Right renal pelvis (tissue), 4 donors: ENCODE measurements at places on chromosomes 6 and 20.

DNA sequence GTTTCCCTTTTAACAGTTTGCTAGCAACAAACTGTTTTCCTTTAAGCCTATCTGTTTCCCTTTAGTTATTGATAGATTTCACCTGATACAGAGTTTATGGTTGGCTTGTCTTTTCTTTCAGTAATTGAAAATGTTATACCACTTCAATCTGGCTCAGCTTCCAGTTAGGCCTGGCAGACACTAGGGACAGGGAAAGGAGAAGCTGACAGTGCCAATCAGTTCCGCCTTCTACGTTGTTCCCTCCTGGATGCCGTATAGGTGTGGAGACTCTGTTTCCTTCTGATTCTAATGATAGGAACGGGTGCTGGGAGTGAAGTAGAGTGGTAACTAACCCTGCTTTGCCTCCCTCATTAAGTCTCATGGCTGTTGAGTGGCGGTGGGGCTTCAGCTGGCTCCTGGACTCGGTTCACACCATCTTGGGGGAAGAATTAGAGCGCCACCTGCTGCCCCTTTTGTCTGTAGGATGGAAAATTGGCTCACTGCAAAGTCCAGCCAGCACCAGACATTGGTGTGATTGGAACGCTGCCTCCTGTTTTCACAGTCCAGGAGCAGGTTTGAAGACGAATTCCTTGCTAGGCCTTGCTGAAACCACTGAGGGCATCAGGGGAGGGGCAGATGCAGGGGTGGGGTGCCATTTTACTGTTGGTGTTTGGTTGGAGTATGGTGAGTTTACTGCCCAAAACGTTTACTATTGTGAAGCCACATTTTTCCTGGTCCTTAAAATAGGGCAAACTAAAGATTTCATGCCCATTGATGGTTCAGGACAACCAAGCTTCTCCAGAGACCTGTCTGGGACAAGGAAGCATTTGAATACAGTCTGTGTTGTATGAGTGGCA is 1729.5 kb downstream of the GRIK2 start:
- peak; percentile 74 for DNase-seq

DNA sequence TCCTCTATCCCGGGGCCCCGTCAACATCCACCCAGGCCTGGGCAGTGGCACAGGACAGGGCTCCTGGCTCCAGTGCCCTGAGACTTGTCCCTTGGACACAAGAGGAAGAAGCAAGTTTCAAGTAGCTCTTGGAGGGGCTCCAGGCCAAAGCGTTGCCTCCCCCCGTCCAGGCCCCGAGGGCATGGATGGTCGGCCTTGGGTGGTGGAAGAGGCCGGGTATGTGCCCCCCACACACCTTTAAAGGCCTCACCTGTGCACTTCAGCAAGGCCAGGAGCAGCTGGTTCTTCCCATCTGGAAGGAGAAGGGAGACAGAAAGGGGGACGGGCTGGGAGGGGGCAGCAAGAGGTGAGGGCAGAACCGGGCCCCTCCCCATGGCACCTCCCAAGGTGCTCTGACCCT is 190.3 kb downstream of the PREX1 start:
- no peak for DNase-seq

DNA sequence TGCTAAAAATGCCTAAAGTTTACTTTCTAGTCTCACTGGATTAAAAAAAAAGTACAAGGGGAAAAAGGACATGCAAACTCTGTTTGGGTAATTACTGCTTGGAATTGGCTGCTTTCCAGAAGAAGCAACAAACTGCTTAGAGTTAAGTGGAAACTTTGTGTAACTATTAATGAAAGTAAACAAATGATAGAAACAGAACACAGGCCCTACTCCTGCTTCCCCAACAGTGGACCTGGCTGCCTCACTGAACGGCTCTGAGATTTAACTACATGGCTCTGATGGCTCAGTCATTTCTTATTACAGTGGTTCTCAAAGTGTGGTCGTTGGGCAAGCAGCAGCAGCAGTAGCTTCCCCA is 108.5 kb downstream of the MAN1A1 start:
- DNase-seq: peak; percentile 52

DNA sequence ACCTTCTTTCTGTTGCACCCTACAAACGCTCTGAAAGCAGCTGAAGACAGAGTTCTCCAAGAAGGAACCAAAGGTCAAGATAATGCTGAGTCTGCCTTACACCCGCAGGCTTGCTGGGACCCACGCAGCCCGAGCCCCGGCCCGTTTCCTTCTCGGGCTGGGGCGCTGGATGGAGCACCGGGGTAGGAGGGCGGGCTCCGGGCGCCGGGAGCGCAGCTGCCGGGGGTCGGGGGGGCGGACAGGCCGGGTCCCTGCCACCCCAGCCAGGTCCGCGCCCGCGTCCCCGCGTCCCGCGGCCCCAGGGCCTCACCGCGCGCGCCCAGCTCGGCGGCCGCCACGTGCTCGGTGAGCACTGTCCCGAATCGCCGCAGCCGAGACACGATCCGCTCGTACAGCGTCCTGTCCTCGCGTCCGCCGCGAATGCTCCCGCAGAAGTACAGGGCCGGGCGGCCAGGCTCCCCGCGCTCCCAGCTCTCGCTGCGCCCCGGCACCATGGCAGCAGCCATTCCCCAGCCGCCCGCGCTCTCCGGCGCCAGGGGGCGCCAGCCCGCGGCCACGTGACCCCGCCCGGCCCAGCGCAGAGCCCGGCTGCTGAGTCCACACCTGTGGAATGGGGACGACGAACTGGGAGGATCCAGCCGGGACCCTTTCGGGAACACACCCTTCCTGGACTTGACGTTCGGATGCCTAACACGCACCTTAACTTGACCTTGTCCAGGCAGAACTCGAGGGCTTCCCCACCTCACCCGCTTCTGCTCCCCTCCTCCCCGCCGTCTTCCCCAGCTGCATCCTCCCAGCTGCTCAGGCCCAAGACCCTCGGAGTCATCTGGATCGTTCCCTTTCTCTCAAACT is at the start of gene DNPH1:
DNPH1 (minus strand) TSS at position 531 of the 852 bp plus-strand sequence; CDS start at position 506, 25 bp downstream.
- peak; percentile 60 for DNase-seq

- DNase-seq: peak; percentile 51
Measured at GRCh38 chr6:111950661-111951496, 77.6 kb upstream of the FYN start.

GRCh38 chr6:136726837-136727557 is 65.3 kb downstream of the MAP3K5 start:
- DNase-seq: no peak

- no peak for DNase-seq
Measured at GRCh38 chr6:166173281-166173951, 5.8 kb upstream of the TBXT start.

DNA sequence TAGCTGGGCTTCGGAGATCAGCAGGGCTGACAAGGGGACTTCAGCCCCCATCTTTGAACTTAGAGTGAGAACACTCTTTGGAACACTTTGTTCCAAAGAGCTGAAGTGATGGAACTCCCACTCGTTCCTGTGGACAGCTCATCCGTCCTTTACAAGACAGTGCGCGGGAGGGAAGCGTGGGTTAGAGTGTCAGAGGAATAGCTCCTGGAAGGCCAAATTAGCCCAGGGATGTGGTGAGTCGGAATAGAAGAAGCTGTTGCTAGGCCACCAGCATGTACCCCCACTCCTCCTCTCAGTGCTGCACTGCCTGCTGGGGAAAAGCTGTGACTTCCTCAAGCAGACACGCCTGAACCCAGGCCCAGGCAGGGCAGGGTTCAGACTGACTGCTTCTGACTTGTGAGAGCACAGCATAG is 1.7 kb downstream of the SDCBP2 start:
- DNase-seq: no peak

GRCh38 chr20:52619671-52620070 is 352.5 kb upstream of the TSHZ2 start:
- DNase-seq: no peak

GRCh38 chr6:39961178-39961577 is 26.9 kb upstream of the MOCS1 start:
- DNase-seq: no peak

DNA sequence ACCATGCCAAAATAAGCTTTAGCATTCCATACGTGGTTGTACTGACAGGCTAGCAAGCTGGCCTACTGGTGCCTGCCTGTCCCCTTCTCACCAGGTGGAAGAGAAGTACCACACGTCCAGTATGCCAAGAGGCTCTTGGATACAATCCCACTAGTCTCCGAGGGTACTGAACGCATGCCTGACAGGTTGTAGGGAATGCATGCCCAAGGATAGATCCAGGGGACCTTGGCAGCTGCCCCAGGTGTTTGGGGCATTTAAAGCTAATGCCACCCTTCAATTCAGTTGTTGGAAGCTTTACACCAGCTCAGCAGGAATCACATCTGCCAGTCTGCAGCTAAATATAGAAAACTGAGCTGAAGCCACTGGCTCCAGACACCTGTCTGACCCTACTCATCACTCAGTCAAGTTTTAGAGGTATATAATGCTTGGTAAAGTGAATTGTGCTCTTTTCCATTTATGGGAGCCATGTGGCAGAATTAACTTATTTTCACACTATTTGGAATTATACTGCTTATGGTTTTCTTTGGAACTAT is 4.9 kb downstream of the TUBB2B start:
- DNase-seq: no peak

DNA sequence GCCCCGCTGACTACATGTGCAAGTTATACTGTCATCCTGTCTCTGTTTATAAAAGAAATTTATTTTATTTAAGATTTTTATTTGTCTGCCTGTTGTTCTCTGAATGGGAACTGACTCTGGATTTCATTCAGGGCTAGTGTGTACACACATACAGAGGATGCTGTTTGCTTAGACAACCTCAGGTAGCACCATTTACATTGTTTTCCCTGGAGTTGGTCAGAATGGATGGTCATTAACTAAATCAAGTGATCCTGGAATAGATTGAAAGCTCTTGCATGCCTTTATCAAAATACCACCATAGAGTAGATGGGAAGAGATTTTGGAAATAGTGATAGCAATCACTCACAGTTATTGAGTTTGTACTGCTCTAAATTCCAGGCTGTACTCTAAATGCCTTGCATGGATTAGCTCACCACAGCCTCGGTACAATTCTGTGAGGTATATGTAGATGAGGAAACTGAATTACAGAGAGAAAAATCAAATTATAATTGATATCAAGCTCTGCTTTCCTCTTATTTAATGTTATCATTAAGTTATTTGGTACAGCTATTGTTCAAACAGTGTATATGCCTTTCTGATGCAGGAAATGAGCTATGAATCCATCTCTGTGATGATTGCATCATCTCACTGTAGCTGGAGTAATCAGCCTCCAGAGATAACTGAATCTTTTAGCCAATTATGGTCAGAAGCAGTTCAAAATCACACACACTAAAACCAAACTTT is 51.9 kb downstream of the RNF217 start:
- DNase-seq: no peak

GRCh38 chr20:16260911-16261310 is 312.3 kb downstream of the KIF16B start:
- no peak for DNase-seq

DNA sequence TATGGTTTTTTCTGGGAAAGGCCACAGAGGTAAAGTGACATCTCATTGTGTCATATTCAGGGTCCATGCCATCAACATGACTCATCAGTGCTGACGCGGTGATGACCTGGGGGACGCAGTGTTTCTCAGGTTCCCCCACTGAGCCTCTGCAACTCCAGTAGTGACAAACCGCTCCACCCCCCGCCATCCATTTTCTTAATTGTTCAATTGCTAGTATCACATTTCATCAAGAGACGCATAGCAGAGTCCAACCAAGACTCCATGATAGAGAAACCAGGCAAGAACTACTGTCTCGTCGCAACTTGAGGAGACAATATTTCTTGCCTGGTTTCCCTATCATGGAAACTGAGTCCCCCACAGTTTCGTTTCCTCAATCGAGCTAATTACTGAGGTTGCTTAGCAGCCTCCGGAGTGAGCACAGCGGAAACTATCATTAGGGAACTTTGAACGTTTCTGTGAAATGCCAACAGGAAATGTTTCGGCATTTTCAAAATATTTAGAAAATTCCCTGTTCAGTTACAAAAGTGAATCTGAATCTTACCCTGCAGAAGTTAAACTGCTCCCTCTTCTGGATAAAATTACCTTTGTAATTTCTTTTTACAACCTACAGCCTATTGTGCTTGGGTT is 12.2 kb upstream of the SERPINB1 start:
- no peak for DNase-seq

- DNase-seq: no peak
Measured at GRCh38 chr6:45533386-45533785, 155.7 kb upstream of the SUPT3H start.

GRCh38 chr6:118325220-118325860 is 222.8 kb upstream of the PLN start:
- no peak for DNase-seq

DNA sequence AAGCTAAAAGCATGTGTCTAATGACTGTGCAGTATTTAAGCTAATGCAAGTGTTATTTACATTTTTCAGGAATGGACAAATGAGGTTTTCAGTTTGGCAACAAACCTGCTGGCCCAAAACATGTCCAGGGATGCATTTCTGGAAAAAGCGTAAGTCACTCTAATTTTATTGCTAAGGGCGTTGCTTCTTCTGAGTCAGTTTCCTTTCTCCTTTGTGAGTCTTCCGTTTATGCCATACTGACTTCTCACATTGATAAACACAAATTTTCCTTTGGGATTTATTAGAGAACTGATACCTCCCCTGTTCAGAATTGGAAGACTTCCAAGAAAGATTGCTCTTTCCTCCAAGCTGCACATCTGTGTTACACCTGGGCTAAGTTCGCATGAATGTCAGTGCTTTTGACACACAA is 422.9 kb upstream of the PLCB4 start:
- DNase-seq: no peak

DNA sequence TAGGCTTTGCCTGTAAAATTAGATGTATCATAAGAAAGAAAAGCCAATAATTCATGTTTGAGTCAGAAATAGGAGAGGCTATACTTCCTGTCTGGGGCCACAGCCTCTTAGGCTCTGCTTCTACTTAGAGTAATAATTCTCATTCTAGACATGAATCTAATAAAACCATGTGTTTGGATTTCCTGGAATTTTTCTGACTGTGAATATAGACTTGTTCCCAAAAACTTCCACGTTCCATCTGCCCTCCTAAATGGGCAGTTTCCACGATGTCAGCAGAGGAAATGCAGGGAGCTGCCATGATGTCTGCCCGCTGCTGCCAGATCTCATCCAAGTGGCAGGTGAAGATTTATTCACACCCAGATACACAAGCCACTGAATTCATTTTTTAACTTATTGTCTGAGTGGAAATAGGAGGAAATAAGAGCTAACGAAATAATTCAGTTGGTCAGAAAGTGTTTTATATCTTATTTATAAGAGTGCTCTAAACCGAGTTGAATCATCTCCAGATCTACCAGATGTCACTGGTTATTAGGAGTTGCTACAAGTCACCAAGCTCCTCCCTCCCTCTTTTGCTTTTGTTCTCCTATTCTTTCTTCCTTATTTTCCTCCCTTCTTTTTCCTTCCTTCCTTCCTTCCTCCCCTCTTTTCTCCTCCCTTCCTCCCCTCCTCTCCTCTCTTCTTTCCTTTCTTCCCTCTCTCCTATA is 69.3 kb downstream of the ALDH8A1 start:
- no peak for DNase-seq

GRCh38 chr6:148617530-148617929 is 129.3 kb upstream of the UST start:
- DNase-seq: no peak

DNA sequence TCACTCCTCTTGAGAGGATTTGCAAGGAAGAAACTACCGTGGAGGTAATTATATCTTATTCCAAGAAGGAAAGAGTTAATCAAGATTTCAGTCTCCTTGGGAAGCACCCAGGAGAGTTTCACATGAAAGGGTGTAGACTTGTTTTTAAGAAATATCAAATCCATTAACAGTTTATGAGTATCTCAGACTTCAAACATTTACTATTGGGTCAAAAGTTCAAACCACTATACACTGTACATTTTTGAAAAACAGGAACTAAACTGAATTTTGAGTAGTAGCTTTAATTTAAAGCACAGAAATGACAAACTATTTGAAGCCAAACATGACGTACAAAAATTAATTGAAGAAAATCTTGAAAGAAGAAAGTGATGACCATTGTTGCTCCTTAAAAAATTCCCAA is 164.0 kb downstream of the FOXC1 start:
- DNase-seq: no peak

GRCh38 chr6:22328474-22328873 is 31.6 kb upstream of the PRL start:
- no peak for DNase-seq
